ENCODE measurements at places on chromosomes 12 and 14.

DNA sequence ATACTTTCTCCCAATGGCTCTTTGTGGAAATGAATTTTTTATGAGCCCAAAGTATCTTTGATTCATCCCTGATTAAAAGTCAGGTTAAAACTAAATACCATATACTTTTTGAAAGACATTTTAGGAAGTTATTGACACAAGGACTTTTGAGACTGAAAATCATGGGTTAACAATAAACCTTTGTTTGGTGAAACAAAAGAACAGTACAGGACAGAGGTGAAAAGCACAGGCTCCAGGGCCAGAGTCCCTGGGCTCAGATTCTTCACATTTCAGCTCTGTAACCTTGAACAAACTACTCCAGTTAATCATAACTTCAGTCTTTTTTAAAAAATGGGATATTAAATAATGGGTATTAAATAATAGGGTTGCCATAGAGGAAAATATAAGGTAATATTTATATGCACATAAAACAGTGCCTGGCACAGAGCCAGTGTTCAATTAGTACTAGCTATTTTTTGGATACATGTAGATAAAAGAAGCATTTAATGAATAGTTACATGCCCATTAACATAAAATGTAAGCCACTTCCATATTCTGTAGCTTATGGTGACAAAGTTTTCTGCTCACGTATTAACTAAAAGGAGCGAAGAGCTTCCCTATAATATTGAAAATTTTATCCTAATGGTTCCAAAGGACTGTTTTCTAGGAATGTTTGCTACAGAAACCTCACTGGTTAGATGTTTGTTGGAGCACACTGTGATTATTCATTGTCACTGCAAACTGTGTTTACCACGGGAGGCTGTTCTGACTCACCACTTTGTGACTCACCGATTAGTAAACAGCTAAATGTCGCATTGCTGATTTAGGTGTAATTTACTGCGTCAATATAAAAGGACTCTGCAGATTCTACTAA, 255.4 kb downstream of the DAD1 start:
- DNase-seq = peak; percentile 82

- DNase-seq = no peak
Observed at GRCh38 chr14:28301179-28301578, 465.4 kb upstream of the FOXG1 start.

GRCh38 chr12:131908092-131909080, 14.0 kb downstream of the ULK1 start:
- DNase-seq = no peak

- no peak for DNase-seq
Observed at GRCh38 chr14:56585461-56586084, 6.0 kb downstream of the TMEM260 start.

DNA sequence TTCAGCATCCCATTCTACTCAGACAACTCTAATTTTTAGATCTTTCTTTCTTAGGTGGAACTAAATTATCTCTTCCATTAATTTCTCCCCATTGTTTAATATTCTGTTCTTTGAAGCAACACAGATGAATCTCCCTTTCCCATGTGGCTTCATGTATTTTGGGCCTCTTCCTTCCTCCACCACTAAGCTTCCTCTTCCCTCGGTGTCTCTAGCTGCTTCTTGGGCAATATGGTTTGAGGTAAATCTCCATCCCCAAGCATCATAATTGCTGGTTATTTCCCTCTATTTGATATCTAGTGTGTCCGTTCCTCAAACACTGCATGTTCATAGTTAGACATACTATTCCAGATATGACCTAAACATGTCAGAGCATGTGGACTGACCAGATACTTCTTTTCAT, 119.2 kb downstream of the PELI2 start:
- DNase-seq = no peak

DNA sequence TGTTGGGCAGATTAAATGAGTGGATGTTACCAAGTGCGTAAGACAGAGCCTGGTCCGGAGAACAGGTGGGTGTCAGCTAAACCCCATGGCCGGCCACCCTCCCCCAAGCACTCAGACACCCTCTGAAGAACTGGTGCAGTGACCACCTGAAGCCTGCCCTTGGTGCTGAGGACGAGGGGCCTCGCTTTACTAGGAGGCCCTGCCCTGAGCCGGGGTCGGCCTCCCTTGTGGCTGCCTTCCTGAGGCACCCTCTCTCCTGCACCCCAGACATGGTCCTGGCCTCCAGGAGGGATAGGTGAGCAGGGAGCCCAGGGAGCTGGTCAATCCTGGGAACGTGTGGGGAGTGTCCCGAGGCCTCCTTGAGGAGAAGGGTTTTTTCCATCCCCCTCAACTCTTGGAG, 4.9 kb upstream of the KIF26A start:
- DNase-seq = no peak

- peak; percentile 96 for DNase-seq
Observed at GRCh38 chr12:123115409-123116121, 35.3 kb downstream of the PITPNM2 start.

- peak; percentile 78 for DNase-seq
Observed at GRCh38 chr12:95582230-95583058, 31.2 kb upstream of the USP44 start.

GRCh38 chr14:105554022-105554421, 27.6 kb downstream of the TMEM121 start:
- no peak for DNase-seq

DNA sequence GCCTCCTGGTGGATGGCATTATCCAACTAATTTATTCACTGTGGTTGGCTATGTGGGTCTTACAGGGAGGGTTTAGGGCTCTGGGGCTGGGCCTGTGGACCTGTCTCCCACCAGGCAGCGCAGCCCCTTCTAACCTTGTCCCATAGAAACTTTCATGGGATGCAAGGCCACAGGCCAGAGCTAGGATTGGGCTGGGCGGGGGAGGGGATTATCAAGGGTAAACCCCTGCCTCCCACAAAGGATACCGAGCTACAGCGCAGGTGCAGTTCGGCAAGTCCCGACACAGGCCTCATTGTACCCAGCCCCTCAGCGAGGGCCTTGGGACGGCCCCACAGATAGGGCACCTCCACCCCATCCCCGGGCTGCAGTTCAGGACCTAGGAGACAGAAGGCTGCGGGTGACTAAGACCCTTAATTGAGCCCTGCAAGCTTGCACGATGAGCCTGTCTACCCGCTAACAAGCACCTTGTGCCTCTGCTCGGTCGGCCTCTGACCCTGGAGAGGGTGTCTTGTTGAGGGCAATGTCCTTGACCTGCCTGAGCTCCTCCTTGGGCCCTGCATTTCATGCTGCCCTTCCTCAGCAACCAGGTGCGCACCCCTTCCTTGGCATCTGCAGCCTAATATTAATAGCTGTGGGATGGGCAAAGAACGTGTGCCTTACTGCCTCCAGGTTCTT, 46.7 kb downstream of the PSMA6 start:
- no peak for DNase-seq

DNA sequence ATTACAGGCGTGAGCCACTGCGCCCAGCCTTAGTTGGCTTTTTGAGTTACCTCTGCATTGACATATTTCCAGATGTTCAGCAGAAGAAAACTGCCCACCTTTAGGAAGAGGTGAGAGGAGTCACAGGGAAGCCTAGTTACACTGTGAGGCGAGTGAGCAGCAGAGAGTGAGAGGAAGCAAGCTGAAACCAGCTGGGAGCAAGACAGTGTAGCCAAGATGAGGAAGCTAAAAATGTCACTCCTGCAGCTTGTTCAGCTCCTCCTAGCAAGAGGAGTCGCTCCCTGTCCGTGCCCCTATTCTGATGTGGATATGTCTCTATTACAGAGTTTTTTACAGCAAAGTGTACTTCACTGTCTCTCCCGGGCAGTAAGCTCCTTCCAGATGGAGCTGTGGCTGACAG, 127.6 kb downstream of the GXYLT1 start:
- no peak for DNase-seq

DNA sequence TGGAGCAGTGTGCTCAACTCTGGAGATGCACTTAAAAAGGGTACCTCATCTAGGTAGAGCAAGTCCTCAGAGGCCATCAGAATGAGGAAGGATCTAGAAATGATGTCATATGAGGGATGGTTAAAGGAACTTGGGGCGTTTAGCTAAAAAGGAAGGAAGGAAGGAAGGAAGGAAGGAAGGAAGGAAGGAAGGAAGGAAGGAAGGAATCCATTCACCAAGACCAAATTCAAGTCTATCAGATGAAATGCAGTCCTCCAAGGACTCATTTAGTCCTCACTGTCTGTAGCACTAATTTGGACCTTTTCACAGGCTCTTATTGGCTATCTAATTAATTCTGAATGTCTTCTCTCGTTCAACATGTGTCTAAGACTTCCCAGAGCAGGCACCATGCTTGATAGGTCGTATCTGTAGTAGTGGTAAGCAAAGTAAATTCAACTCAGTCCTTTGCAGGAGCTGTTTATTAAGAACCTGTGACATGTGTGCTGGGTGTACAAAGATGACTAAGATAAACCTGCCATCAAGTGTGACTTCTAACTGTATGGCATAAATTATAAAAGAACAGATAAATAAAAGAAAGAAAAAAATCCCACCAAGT, 63.5 kb downstream of the LLPH start:
- DNase-seq = no peak

GRCh38 chr14:68783408-68784225, 9.2 kb downstream of the ZFP36L1 start:
- no peak for DNase-seq

DNA sequence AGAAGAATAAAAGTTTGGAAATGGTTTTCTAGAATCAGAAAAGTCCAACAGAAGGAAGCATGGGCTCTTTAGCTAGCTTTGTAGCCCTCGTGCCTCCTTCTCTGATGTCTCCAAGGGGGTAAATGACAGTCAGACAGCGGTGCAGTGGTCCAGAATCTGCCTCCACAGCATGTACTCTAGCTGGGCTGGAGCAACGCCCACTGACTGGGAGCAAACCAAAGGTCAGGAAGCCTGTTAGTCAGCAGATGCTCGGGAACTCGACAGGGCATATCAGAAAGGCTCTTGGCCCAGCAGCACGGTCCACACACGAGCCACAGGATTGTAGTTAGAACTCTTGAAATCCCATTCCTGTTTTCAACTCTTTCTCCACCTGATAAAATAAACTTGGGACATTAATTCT, 164.3 kb downstream of the GRIN2B start:
- DNase-seq = no peak

DNA sequence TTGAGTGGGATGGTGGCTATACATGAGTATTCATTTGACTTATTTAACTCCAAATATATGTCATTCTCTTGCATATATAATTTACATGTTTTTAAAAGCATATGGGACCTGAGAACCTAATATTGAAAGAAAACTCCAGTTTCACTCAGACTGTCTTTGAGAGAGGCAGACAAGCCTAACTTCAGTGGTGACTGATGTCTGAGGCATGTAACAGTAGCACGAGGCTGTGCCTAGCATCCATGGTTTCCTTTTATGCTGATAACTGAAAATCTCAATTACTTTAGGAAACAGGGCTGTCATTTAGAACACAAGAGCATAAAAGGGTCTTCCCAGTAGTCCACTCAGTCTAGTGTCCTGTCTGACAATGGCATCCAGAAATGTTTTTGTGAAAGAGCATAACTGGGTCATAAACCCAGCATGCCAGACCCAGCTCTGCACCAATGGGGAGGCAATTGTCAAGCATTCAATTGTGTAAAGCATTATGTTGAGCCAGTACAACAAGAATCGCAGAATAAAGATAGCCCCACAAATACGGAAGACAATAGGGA, 24.3 kb downstream of the MAPK1IP1L start:
- peak; percentile 51 for DNase-seq

DNA sequence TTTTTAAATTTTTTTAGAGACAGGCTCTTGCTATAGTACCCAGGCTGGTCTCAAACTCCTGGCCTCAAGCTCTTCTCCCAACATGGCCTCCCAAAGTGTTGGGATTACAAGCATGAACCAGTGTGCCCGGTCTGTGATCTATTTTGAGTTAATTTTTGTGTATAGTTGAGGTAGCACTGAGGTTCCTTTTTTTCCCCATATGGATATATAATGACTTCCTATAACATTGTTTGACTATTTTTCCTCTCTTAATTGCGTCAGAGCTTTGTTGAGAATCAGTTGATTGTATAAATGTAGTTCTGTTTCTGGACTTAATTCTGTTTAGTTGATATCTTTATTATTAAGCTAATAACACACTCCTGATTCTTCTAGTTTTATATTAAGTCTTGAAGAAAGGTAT, 8.6 kb upstream of the M6PR start:
- DNase-seq = no peak

GRCh38 chr14:81247271-81247766, 26.6 kb upstream of the GTF2A1 start:
- DNase-seq = no peak

GRCh38 chr12:1130164-1130563, 139.1 kb downstream of the ERC1 start:
- DNase-seq = no peak

GRCh38 chr14:99563749-99564129, 40.3 kb downstream of the CCDC85C start:
- no peak for DNase-seq

- DNase-seq = peak; percentile 17
Observed at GRCh38 chr12:1947081-1947480, 28.6 kb upstream of the CACNA2D4 start.

DNA sequence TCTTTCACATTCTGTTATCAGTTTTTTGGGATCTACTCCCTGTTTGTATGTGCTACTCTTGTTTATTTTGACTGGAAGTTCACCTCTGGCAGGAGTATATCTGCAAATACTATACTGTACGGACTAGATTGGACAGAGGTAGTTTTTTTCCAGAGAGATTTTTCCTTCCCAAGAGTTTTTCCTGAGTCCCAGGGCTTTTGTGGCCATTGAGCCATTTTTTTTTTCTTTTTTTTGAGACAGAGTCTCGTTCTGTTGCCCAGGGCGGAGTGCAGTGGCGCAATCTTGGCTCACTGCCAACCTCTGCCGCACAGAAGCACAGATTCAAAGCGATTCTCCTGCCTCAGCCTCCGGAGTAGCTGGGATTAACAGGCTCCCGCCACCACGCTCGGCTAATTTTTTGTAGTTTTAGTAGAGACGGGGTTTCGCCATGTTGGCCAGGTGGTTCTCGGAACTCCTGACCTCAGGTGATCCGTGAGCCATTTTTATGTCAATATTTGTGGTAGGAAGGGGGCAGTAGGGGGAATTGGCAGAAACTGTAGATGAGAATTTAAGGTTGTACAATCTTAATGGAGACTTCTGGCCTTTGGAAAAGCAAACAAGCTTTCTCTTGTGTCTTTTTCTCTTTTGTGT, 19.4 kb downstream of the KTN1 start:
- DNase-seq = peak; percentile 29

GRCh38 chr12:49008943-49009342, 9.6 kb downstream of the PRKAG1 start:
- DNase-seq = no peak

DNA sequence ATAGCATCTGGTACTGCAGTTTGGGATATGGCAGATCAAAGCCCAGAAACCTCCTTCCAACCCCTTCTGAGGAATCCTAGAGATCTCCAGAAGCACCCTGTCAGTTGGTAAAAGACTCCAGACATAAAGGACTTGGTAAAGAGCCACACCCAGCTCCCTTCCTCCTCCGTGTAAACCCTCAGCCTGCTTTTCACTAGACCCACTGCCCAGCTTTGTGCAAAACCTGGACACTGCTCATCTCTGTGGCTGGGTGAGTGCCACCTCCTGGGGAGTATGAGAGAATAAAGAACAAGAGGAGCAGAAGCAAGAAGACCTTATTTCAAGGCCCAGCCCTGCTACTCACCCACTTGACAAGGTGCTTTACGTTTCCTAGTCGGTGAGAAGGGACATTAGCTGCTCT, 33.0 kb downstream of the ANO2 start:
- no peak for DNase-seq

- DNase-seq = no peak
Observed at GRCh38 chr14:35855876-35856481, 29.8 kb downstream of the BRMS1L start.

All from cardiac fibroblast (primary cell).